Ureter (tissue), 1 donor: ENCODE measurements at places on chromosomes 16 and 17. TPM values are rescaled to one million over a fixed set of nuclear protein-coding genes. Genes with fewer than 3 reads are reported as not detected.

RASL10B gene
- 2.7 TPM for total RNA-seq

CSH2 gene
- total RNA-seq: not detected

NPIPB2 gene
- total RNA-seq: 32.2 TPM

SCGB1C2 gene
- total RNA-seq: not detected

RPRML gene
- not detected for total RNA-seq

EPX gene
- not detected for total RNA-seq

PIGQ gene
- total RNA-seq: 65.7 TPM

ASPHD1 gene
- total RNA-seq: 1.2 TPM

CYGB gene
- 24.6 TPM for total RNA-seq

NOXO1 gene
- total RNA-seq: 0.65 TPM

CIAO2B gene
- 71.8 TPM for total RNA-seq

CIBAR2 gene
- not detected for total RNA-seq

SPATA22 gene
- not detected for total RNA-seq

MIEF2 gene
- 9.8 TPM for total RNA-seq

SPATA32 gene
- total RNA-seq: not detected

SLC13A5 gene
- total RNA-seq: not detected

PERCC1 gene
- not detected for total RNA-seq

PRAC1 gene
- not detected for total RNA-seq

RNF43 gene
- total RNA-seq: 19.1 TPM

CPHXL2 gene
- total RNA-seq: not detected

TBKBP1 gene
- total RNA-seq: 9.2 TPM

SPNS2 gene
- total RNA-seq: 30.0 TPM

GEMIN4 gene
- 26.7 TPM for total RNA-seq

POLG2 gene
- total RNA-seq: 27.6 TPM

ITGA3 gene
- total RNA-seq: 211 TPM

ZG16 gene
- not detected for total RNA-seq

TAOK1 gene
- 92.4 TPM for total RNA-seq

GINS3 gene
- 7.0 TPM for total RNA-seq

ZNF594 gene
- 13.5 TPM for total RNA-seq

KCNH4 gene
- 0.99 TPM for total RNA-seq

CCDC200 gene
- not detected for total RNA-seq

PPP1R1B gene
- 40.4 TPM for total RNA-seq
